ENCODE measurements at places on chromosomes 5 and 9. TPM values are rescaled to one million over a fixed set of nuclear protein-coding genes. Genes with fewer than 3 reads are reported as not detected.

DNA sequence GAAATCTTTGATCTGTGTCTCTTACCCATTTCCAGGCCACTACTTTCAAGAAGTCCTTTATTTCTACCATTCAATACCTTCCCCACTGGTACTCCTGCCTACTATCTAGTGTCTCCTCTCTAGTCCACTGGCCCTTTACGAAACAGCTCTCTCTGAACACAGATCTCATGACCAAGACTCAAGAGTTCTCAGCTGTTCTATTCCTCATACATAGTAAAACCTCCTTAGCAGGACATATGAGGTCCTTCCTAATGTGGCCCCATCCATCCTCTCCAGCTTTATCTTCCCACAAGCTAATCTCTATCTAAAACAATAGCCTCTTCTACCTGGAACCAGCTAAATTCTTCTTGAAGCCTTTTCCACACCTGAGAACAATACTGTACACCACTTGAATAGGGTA lies 2.6 kb downstream of the TEX10 start:
- DNase-seq = no peak

- no peak for DNase-seq
Measured at GRCh38 chr5:135743181-135743580, 91.3 kb upstream of the SLC25A48 start.

- no peak for DNase-seq
Measured at GRCh38 chr5:132054697-132055440, 5.6 kb upstream of the IL3 start.

The TMEM215 gene
- 0.67 TPM for total RNA-seq

DNA sequence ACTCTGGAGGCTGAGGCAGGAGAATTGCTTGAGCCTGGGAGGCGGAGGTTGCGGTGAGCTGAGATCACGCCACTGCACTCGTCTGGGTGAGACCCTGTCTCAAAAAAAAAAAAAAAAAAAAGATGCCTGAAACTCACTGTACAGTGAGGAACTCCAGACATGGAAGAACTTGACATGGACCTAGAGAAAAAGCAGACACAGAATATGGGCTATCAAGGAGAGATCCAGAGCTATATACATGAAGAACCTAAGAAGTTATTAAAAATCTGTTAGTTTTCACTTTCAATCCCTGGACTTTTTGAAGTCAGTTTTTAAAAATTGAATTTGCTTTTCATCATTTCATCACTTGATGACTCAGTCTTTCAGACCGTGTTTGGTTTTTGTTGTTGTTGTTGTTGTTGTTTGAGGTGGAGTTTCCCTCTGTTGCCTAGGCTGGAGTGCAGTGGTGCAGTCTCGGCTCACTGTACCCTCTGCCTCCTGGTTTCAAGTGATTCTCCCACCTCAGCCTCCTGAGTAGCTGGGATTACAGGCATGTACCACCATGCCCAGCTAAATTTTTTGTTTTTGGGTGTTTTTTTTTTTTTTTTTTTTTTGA lies 20.3 kb downstream of the PAIP2 start:
- no peak for DNase-seq

Data from H1 (cell line).